RPMI8226 (cell line): ENCODE measurements at places on chromosomes 1 and 21.

DNA sequence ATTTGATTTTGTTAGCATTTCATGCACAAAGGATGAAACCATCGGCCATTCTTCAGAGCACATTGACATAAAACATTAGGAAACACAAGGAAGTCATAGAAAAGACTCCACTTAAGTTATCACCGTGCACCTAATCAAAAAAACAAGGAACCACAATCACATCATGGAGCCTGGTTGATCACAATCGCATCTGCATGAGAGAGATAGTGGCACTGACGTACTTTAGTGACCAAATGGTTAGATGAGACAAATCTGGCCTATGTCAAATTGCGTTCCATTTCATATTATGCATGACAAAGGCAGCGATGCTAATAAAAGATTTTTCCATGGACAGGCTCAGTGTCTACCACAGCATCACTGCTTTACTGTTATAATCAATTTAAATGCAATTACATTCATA, 571.8 kb upstream of the ADGRL2 start:
- DNase-seq: no peak

DNA sequence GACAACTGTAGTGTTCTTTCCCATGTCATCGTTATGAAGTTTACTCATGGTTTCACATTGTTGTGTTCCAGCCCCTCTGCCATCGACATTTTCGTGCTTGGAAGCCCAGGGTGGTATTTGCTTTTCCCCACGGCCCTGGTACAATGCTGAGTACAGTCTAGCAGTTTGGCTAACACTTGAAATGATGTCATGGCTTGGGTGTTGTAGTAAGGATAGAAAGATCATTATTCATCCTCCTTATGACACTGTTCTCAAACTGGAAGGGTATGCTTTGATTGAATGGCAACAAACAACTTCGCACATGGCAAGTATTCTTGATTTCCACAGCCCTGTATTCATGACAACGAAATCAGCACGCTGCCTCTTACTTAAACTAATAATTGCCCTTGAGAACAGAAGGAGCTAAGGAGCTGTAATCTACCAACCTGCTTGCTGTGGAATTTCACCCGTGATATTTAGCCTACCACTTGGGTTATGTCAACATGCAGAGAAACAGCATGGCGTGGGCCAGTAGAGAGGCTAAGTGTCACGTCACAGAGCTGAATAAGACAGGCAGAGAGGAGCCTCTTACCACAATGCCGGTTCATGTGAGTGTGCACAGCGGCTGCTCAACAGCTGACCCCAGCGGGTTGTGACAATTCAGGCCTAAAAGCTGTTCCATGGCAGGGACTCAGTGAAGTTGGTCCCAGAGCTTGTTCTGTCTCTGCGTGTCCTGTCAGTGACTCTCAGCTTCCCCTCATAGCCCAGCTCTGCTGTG, 73.9 kb downstream of the KCNJ6 start:
- DNase-seq: no peak

GRCh38 chr1:156504821-156505678, 4.5 kb upstream of the MEF2D start:
- peak; percentile 100 for DNase-seq

DNA sequence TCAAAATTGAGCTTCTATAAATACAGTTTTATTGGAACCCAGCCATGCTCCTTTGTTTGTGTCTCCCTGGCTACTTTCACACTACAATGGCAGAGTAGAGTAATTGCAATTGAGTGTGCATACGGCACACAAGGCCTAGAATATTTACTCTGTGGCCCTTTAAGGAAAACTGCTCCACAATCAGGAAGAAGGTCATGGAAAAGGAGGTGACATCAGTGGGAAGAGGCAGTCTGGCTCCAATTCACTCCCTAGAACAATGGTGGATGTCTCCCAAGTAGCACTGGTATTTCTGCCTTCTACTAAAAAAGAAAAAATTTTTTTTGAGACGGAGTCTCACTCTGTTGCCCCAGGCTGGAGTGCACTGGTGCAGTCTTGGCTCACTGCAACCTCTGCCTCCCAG, 51.3 kb downstream of the KRTAP19-8 start:
- no peak for DNase-seq

DNA sequence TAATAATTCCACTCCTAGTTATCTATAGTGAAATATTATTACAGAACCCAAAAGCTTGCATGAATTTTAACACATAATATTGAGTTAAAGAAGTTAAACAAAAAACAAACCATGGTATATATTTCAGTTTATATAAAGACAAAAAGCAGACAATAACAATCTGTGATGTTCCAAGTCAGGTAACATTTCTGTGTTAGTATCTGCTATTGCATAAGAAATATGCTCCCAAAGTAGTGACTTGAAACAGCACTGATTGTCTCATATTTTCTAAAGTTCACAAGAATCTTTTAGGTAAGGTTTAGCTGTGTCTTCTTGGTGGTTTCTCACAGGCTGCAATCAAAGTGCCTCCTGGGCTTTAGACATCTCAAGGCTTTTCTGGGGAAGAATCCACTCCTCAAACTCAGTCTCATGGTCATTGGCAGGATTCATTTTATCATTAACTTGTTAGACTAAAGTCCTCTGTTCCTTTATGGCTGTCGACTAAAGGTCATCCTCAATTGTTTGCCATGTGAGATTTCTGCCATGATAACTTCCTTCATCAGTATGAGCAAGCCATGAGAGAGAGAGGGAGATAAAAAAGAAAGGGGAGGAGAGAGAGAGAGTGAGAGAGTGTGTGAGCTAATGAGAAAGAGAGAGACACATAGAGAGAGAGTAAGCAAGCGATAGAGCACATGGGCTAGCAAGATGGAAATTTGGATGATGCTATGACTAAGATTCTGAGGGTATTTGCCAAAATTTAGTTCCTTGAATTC, 19.9 kb downstream of the GBP1 start:
- no peak for DNase-seq

DNA sequence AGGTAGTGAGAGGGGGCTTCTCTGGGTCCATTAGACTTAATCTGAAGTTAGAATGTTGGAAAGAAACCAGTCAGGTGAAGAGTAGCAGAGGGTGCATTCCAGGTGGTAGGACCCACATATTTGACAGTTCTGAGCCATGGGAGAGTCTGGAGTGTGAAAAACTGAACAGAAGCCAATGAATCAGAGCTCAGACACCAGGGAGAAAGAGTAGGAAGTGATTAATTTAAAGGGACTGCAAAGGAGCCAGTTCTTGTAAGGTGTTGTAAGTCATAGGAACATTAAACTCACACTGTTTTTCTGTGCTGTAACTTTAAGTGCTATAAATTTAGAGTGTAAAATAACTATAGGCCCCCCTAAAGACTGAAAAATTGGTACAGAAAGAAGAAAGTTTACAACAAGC, 5.9 kb upstream of the DHX9 start:
- no peak for DNase-seq

DNA sequence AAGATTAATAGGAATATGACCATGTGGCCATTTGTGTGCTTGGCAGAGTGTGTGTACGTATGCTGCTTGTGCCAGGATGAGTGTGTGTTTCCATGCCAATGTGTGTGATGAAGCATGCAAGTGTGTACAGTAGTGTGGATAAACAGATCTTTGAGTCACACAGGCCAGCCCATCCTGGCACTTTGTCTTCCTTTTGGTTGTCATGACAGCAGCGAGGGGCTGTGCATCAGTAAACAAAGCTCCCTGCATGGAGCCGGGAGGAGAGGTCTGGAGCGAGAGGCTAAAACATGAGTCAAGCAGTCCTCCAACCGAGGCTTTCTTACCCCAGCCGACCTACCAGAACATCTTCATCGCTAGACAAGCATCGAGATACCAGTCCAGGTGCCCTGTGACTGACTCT, 221.2 kb downstream of the CACNA1E start:
- no peak for DNase-seq

DNA sequence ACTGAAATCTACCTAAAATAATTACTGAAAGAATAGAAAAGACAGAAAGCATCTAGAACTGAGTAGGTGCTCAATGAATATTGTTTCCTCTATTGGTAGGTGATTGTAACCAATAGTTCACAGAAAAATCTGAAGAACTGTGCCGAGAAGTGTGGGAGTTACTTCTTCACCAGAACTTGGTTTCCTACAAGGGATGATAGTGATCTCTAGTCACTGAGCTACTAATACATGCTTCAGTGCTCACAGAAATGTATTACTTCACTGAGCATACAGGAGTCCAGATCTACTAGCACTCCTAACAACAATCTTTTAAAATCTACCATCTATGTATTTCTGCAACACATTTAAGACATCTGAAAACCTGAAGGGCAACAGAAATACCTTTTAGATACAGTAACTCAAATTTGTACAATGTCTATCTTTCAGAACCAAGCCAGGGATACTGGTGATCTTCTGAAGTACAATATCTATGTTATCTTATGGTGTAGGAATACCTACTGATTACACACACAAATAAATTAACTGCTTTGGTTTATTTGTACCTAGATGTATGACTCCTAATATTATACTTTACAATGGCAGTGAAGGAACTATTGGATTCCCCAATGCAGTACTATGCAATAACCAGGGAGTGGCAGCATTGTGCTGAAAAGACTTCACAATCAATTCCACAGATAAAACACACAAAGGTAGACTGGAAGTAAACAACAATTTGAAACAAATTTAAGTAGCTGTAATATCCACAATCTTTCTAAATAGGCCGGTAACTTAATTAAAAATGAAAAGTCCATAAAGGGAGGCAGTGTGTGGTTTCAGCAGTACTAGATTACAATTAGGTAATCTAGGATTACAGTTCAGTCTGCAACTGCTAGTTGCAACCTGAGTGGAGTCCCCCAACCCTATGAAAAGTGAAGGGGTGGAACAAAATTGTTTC, 243.0 kb downstream of the SLC45A1 start:
- DNase-seq: peak; percentile 51

DNA sequence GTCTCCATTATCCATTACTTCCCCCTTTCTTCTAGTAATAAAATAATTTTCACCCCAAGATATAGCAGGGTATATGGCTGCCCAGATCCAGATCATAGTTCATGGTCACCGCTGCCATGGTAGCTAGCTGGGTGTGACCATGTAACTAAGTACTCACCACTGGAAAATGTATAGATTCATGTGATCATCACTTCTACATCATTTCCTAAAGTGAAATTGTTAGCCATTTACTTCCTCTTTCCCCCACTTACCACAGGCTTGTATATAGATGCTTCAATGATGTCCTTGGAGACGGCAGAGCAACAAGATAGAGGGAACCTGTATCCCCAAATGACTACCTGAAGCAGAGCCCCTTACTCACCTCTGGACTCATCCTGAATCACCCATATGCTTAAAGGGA, 22.7 kb upstream of the EYA3 start:
- no peak for DNase-seq

DNA sequence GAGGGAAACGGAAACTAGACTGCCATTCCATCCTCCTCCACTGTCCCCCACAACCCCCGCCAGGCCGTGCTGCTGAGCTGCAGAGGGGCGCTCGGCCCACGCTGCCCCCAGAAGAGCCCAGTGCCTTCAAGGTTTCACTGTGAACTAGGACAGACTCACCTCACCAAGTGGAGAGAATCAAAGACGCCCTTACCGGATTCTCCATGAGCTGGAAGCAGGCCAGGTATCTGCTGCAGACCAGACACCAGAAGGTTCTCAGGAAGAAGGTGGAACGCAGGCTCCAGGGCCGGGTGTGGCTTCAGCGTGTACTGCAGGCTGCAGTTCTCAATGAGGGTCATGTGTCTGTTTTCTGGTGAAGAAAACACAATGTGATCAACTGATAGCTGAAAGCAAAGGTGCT, 30.6 kb downstream of the NPHP4 start:
- no peak for DNase-seq

DNA sequence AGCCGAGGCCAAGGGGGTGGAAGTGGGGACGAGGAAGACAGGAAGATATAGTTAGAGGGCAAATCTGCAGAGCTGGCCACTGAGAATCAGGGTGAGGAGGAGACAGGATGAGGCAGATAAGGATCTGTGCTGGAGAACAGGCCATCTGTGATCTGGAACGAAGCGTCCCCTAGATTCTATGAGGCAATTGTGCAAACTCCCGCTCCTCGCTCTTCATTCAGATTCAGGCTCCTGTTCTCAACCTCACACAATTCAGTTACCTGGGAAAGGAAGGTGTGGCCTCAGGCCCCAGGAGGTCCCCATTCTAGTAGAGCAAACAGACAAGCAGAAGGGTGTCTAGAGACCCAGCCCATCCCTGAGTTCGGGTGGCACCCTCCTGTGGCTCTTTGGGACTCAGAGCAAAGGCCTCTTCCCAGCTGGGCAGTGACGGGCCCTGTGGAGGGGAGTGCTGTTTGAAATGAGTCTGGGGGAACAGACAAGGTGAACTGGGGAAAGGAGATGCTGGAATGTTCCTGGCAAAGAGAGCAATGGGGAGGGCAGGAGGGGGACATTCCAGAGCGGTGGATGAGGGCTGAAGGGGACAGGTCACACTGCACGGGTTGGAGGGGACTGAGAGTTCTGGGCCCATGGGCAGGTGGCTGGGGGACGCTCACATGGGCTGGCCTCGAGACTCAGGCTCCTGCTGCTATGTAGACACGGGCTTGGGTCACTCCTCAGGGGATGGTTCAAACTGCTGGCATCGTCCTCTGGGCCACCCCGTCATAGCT, 39.9 kb upstream of the AJAP1 start:
- DNase-seq: no peak

DNA sequence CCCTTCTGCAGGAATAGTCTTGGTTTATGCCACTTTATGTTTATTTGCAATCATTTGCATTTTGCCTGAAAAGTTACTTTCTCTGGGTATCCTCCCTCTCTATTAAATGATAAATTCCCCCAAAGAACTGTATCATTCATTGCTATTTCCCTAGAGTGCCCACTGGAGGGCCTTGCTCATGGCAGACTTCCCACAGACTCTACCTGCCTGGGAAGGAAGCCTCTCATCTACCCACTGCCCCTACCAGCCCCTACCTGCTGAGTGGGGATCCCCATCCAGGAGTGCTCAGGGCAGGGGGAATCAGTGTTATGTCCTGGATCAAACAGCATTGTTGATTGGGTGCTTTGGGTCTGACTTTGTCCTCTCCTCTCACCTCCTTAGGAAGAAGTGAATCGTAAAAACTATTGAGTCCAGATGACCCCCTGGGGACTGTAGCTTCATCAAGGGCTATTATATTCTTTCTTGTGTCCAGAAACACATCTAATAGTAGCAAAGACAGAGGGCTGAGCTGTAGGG, 6.8 kb upstream of the LRRN2 start:
- DNase-seq: no peak

- DNase-seq: no peak
These were observed 26.2 kb upstream of the TARBP1 start for GRCh38 chr1:234504969-234505768.

- no peak for DNase-seq
These were observed 235.0 kb upstream of the JUN start for GRCh38 chr1:59018860-59019259.

- peak; percentile 28 for DNase-seq
These were observed 33.6 kb downstream of the ACOT11 start for GRCh38 chr1:54581621-54582035.

- DNase-seq: peak; percentile 98
These were observed 16.4 kb downstream of the TP73 start for GRCh38 chr1:3668585-3669300.

- DNase-seq: no peak
These were observed 340.6 kb downstream of the ZNF326 start for GRCh38 chr1:90335558-90335957.

- DNase-seq: no peak
These were observed 7.7 kb upstream of the HFM1 start for GRCh38 chr1:91412371-91412770.

GRCh38 chr1:24536391-24536840, 19.5 kb upstream of the NCMAP start:
- DNase-seq: no peak
